Epithelial cell of prostate (primary cell): ENCODE measurements at places on chromosomes 2 and 18.

- no peak for DNase-seq
These were observed 231.5 kb downstream of the PRKCE start for GRCh38 chr2:45882707-45883602.

GRCh38 chr2:84526562-84526961, 10.3 kb downstream of the DNAH6 start:
- DNase-seq = no peak

GRCh38 chr2:47272905-47273758, 118.0 kb upstream of the STPG4 start:
- no peak for DNase-seq

GRCh38 chr2:12543978-12544558, 172.7 kb upstream of the TRIB2 start:
- DNase-seq = no peak

DNA sequence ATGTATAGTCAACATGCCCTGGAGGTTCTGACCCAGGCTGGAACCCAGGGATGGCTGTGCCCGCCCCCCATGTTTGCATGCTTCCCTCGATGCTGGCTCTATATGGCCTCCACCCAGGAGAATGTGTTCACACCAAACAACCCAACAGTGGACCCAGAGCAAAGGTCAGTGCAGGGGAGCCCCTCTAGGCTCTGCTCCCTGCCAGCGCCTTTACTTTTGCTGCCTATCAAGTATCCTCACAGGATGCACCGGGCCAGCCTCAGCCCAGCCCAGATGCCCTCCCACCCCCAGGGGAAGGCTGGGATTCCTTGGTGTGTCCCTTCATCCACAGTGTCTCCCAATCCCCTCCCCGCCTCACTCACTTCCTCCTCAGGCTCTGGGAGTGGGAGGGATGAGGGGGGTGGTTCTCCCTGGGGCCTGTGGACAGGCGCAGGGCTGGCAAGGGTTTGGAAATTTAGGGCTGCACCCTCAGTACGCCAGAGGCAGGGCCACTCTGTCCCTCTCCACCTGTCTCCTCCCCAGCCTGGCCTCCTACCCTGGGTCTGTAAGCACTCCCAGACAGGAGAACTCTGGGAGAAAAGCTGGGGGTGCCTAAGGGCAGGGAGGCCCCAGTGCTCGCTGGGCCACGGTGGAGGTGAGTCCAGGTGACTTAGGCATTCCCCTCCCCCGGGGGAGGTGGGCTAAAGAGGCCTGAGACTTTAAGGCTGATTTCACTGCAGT, 2.3 kb downstream of the ATP6V1B1 start:
- no peak for DNase-seq

- no peak for DNase-seq
These were observed 71.3 kb downstream of the FAM228A start for GRCh38 chr2:24245986-24246776.

DNA sequence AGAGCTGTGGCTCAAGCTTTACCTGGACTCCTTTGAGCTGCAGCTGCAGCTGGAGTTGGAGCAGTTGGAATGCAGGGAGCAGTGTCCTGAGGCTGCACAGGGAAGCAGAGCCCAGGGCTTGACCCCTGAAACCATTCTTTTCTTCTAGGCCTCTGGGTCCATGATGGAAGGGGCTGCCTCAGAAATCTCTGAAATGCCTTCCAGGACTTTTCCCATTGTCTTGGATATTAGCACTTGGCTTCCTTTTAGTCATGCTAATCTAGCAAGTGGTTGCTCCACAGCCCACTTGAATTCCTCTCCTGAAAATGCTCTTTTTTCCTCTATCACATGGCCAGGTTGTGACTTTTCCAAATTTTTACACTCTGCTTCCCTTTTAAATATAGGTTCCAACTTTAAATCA, 108.6 kb upstream of the RNF152 start:
- DNase-seq = no peak

DNA sequence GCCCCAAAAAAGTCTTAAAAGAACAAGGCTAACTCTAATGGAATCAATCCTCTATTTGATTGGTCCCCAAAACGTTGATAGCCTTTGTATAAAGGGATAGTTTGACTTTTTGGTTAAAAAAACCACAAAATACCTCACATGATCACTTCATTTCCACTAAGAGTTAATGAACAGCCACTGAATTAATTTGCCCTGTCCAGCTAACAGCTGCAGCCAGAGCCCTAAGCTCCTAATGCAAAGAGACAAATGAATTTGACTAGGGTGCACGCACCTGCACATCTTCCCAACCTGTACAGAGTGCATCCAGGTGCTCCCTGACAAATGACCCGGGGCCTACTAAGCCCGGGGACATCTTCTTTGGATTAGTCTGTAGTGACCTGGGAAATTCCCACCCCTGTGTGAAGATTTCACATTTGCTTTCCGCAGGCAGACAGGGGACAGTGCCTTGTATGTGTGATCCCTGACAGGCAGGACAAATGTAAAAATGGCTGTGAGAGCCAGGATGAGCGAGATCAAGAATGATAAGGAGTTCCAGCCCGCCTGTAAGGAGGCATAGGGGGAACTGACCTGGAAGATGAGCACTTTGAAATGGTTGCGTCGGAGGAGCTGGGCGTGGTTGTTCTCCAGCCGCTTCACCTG, 893 bp downstream of the CAVIN2 start:
- no peak for DNase-seq

DNA sequence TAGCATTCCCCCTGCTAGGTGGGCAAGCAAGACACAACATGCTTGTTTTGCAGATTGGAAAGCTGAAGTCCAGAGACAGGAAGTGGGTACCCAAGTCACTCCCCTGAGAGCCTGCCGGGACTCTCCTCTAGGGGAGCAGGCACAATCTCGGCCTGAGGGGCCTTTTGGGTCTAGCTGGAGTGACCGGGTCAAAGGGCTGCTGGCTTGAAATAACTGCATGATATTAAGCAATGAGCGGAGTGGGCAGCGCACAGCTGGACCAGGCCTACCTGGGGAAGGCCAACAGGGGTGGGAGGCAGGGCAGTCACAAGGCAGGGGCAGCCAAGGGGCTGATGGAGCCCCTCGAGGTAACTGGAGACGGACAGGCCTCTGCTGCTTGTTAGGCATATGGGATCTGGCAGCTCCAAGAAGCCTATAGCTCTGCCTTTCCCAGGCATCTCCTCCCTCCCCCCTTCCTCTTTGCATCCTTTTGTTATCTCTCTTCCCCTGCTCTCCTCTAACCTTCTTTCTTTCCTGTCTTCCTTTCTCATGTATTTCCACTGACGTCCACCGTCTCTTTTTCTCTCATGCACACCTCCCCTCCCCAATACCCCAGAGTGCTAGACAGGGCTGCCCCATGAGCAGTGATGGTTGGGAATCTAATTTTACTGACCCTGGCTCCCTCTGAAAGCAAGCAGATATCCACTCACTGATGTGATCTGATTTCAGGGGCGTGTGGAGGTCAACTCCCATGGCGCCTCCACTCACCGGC, 237.5 kb downstream of the LOXHD1 start:
- DNase-seq = no peak

GRCh38 chr2:47869859-47870595, 36.3 kb downstream of the FBXO11 start:
- DNase-seq = no peak

- DNase-seq = no peak
These were observed 32.5 kb downstream of the GAREM1 start for GRCh38 chr18:32438173-32438572.

- no peak for DNase-seq
These were observed 328.2 kb downstream of the SETBP1 start for GRCh38 chr18:45008694-45009413.

DNA sequence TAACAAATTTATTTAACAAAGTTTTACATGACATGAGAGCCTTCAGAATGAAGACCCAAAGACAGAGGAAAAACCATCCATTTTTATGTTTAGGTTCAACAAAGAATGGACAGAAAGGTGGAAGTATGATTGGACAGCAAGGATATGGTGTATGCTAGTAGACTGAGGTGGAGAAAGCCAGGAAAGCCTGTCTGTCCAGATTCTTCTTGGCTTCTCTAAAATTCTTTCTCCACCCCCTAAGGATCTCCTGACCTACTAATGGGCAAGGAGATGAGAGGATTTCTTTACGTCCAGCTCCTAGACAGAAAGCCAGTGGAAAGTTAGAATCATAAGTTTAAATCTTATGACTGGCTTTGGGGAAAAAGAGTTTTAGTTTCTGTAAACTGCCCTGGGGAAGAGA, 3.0 kb downstream of the ATIC start:
- no peak for DNase-seq

DNA sequence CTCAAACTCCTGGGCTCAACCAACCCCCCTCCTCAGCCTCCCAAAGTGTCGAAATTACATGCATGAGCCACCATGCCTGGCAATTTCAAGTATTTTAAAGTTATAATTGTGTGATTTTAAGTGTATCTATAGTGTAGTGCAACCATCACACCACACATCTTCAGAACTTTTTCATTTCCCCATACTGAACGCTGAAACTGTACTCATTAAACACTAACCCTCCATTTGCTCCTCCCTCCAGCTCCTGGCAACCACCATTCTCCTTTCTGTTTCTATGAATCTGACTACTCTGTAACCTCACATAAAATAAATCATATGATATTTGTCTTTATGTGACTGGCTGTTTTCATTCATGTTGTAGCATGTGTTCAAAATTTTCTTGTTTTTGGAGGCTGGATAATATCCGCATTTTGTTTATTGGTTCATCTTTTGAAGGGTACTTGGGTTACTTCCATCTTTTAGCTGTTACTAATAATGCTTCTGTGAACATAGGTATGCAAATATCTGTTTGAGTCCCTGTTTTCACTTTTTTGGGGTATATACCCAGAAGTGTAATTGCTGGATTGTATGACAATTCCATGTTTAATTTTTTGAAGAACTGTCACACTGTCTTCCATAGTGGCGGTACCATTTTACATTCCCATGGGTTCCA, 188.2 kb downstream of the PLCL1 start:
- DNase-seq = no peak

DNA sequence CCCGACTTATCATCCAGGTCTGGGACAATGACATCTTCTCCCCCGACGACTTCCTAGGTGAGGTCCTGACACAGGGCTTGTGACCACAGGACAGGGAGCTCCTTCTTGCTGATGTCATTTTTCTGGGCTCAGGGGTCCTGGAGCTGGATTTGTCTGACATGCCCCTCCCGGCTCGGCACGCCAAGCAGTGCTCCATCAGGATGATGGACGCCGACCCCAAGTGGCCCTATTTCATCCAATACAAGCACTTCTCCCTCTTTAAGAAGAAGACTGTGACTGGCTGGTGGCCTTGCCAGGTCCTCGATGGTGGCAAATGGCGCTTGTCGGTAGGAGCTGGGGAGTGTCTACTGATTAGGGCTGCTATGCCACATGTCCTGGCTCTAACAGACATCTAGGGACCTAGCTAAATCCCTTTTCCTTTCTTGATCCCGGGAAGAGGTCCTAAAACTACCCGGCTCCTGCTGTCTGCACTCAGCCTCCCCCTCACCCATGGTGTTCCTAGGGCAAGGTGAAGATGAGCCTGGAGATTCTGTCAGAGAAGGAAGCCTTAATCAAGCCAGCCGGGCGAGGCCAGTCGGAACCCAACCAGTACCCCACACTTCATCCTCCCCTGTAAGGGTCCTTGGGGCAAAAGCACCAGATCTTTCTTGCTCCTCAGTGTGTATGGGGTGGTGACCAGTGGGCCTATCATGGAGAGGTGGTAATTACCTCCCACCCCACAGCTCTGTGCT, 36.7 kb downstream of the LMAN2L start:
- DNase-seq = no peak

- DNase-seq = no peak
These were observed at the start of gene IMPA2 for GRCh38 chr18:11981192-11981542. TSS of gene IMPA2 (plus strand) at chr18:11981507. CDS start at chr18:11981670, 163 bp downstream.

- DNase-seq = no peak
These were observed 132.9 kb upstream of the SIX2 start for GRCh38 chr2:45141883-45142866.

GRCh38 chr2:169386722-169387121, 24.4 kb upstream of the LRP2 start:
- DNase-seq = no peak

DNA sequence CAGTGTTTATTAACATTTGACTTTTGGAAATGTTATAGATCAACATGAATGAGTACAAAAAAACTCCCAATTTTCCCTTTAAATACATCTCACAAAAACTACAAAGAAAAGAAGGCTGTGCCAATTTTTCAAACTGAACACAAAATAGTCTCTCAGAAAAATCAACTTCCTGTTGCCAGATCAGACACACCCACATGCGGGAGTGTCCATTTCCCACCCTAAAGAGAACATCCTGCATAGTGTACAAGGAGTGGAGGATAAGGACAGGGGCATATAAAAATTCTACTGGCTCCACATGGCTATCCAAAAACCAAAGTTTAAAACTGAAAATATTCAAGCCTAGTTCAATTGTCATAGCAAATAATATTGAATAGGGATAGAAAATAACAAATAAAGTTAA, 165.3 kb downstream of the ATAD2B start:
- DNase-seq = no peak

DNA sequence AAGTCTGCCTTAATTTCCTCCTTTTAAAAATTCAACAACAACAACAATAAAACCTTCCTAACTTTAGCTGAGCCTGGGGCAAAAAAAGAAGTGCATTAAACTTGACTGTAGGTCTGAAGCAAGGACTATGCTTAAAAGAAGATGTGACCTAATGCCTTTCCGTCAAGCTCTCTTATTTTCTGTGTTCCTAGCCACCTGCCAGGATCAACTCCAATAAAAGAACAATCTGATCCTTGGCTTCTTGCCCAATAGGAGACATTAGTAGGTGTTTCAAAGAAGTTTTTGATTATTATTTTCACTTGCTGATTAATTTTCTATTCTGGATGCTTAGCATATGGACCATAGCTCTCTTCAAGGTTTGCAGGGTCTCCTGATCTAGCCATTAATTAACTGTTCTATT, 237.5 kb downstream of the STK39 start:
- no peak for DNase-seq

- DNase-seq = no peak
These were observed 39.6 kb downstream of the R3HDM1 start for GRCh38 chr2:135570884-135571283.

DNA sequence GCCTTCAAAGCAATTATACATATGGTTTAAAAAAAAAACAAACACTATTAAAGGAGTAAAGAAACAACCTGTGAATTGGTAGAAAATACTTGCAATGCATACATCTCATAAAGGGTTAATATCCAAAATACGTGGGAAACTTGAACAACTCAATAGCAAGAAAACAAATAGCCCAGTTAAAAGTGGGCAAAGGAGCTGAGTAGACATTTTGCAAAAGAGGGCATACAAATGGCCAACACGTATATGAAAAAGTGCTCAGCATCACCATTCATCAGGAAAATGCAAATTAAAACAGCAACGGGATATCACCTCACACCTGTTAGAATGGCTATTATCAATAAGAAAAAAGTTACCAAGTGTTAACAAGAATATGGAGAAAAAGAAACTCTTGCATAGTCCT, 298.3 kb upstream of the RBMS1 start:
- DNase-seq = no peak

DNA sequence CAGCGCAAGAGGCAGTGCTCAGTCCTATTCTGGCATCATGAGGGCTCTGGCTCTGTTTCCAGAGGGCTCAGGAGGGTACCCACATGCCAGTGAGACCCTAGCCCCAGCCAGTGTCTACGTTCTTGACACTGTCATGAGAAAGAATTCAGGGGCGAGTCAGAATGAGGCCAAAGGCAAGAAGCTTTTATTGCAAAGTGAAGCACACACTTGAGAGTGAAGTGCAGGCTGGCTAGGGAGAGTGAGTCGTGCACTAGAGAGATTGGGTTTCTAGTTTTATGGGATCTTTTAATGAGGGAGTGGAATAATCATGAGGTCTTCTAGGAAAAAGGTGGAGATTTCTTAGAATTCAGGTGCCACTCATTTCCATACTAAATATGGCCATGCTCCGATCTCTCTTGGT, 164.1 kb downstream of the DCDC2C start:
- DNase-seq = no peak
